Activated CD8-positive, alpha-beta T cell treated with anti-CD3 and anti-CD28 coated beads, Interleukin-2, amount 10 ng/mL, durations not matched to agents 7 days and 5 days (primary cell): ENCODE measurements at places on chromosomes 11 and 22. TPM values are rescaled to one million over a fixed set of nuclear protein-coding genes. Genes with fewer than 3 reads are reported as not detected.

DNA sequence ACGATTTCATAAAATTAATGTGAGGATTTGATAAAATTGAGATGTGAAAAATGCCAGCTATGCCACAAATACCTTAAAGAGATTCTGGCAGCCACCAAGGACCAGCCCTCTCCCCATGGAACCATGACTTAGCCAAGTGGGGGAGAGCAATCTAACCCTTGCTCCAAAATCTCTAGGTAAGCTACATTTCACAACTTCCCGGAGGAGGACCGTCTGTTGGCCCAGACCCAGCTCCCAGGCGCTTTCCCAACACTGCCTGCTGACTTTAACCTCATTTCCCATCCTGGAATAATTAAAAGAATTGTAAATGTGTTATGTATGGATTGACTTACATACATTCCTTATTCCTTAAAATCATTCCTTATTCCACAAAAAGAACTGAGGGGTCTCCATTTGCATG lies 47.5 kb upstream of the TENM4 start:
- no peak for DNase-seq

GRCh38 chr22:31144223-31144622 lies 3.9 kb upstream of the PLA2G3 start:
- DNase-seq, result no peak

DNA sequence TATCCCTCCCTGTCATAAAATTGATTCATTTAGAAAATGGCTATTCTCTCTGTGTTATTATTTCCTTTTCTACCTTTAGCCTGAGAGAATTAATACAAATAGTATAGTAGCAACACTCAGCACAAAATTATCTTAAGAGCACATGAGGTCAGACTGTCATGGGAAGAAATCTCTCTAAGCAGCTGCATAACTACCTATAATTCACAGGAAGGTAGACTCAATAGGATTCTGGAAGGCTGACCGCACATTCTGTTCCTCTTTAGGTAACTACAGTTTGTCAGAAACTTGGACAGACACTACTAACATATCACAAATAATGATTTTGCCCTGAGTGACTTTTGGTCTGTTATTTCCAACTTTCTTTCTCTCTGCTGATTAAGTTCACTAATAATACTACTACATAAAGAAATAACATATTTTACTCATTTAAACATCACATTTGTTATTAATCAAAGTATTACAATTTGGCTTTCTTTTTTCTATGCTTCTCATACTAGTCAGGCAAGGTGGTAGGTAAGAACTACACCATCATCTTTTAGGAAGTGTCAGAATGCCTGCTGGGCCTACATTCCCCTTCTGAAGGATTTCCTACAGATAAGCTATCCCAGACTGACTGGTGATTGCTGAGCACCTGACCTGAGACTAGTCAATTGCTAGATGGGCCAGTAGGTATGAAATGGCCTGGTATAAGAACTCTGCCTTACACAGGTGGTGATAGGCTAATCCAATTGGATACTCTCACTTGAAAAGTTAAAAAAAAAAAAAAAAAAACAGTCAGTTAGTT lies 325.1 kb downstream of the DLG2 start:
- DNase-seq, result no peak

GRCh38 chr22:25172153-25172552 lies 27.5 kb upstream of the CRYBB3 start:
- peak; percentile 42 for DNase-seq

- DNase-seq, result no peak
Observed at GRCh38 chr11:8773916-8774539, 91.4 kb downstream of the RPL27A start.

- DNase-seq, result no peak
Observed at GRCh38 chr11:128045094-128045725, 542.1 kb downstream of the ETS1 start.

Gene INPP5J
- total RNA-seq, result not detected

Gene CD3G
- 227 TPM for total RNA-seq

Gene P2RX3
- total RNA-seq, result not detected
